Germinal center (tissue), 1 donor: ENCODE measurements at places on chromosomes 2 and 18.

- no peak for DNase-seq
Observed at GRCh38 chr2:145597006-145597405, 1077.1 kb upstream of the ZEB2 start.

DNA sequence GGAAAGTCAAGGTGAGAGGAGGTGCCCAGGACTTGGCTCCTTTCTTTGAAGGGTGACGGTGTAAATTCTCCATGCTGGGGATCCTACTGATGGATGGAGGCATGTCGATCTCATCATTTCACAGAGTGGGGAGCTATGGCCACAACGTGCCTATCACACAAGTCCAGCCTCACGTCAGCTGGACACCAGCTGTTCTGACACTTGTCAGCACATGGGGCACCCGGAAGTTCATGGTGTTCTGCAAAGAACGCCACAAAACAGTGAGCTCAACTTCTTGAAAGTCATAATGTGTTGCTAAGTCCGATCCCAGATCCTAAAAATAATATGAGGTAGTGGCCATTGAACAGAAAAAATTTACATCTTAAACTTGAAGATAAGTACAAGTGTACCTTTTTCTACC lies 12.3 kb downstream of the PAX8 start:
- no peak for DNase-seq

DNA sequence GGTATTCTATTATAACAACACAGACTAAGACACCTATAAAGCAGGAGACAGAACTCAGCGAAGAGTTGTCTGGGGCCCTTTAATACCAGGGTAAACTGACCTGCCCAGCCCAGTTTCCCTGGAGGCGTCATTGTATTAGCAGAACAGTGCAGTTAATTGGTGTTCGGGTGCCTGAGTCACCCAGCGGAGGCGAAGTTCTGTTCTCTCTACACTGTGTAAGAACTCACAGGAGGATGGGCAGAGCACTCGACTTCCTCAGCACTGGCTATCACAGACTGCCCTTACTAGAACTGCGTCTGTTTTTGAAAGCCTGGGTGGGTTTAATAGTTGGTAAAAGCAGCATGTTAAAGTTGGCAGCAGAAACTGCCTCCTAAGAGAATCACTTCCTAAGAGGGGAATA lies 106.5 kb upstream of the ATP8B1 start:
- no peak for DNase-seq

- no peak for DNase-seq
Observed at GRCh38 chr2:73982140-73982617, 2.5 kb upstream of the TET3 start.

- no peak for DNase-seq
Observed at GRCh38 chr18:58511897-58512581, 116.9 kb downstream of the ALPK2 start.

DNA sequence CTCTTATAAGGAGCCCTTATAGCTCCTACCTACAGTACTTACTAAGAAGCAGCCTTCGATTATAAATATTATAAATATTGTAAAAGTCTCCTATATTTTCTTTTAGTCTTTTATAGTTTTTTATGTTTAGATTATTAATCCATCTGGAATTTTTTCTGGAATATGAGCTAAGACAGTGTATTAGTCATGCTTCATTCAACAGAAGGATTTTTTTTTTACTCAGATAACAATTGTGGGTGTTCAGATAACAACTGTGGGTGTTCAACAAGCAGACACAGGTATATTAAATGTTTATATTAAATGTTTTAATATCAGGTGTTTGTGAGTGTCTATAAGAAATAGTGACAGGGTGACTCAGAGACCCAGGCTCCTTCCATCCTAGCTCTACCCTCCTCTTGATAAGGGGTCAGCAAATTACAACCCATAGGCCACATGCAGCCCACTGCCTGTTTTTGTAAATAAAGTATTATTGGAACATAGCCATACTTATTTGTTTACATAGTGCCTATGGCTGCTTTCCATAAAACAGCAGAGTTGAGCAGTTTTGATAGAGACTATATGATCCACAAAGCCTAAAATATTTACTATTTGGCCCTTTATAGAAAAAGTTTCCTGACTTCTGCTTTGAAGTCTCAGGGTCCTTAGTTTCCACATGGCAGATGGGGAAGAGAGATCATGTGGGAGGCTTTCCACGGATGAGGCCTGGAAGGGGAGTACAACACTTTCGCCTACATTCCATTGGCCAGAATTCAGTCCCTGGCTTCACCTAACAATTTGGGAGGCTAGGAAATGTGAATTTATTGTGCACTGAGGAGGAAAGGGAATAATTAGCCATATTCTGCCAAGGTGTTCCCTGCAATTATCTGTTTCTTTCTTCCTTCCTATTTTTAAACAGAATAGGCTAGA lies 4.3 kb upstream of the SPATS2L start:
- no peak for DNase-seq

DNA sequence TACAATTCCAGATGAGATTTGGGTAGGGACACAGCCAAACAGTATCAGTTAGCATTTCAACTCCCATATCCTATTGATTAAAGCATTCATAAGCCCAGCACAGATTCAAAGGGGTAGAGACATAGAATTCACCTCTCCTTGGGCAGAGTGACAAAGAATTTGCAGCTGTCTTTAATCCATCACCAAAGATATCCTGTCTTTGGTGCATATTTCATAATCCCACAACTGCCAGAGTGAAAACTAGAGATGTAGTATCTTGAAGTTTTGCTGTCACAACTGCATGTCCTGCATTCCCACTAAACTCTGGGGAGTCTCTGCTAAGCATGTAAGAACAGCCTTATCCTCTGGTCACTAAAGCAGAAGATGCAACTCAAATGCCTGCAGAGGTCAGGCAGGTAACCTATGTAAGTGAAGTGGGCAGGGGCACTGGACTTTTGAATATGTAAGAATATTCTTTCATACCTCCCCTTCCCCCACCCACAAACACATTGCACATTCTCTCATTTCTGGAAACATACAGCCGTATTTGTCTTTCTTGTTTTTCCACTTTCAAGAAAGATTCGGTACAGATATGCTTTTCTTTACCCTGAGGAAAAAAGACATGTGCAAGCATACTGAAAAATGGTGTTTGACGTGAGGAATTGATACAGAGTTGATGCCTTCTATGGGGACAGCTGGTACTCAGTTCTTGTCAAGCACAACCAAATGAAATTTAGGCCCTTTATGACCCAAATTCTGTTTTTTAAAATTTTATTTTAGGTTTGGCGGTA lies 283.1 kb downstream of the SP3 start:
- DNase-seq: no peak

GRCh38 chr2:239763433-239764097 lies 261.6 kb downstream of the NDUFA10 start:
- no peak for DNase-seq

DNA sequence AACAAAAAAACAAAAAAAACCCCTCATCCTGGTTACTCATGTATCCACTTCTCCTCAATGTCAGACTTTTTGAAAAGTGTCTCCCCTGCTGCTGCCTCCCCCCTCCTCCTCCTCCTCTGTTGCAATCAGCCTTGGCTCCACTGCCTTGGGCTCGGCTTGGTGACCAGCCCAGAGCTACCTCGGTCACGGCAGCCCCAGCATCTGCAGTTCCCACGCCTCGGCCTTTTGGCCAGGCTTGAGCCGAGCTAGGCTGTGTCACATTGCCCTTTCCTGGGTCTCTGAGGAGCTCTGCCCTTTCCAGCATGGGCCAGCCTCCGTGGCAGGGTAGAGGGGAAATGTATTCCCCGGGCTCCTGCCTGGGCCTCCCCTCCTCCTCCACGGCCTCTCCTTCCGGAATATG lies 22.7 kb upstream of the INHBB start:
- DNase-seq: no peak

DNA sequence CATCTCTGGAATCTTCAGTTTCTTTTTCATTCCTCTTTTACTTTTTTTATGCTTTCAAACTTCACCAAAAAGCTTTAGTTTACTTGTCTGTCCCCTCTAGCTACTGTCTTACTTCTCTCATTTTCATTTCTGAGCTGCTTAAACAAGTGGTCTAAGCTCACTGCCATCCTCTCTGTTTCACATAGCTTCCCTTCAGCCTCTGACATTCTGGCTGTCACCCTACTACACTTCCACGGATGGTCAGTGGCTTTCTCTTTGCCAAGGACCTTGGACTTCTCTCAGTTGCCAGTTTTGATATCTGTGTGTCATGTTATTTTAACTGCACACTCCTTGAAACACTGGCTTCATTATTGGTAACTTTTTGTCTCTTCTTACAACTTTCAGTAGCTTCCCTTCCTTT lies 176.1 kb downstream of the IKZF2 start:
- DNase-seq: no peak

GRCh38 chr2:19362755-19363473 lies 4.5 kb upstream of the OSR1 start:
- no peak for DNase-seq
